ENCODE measurements at places on chromosomes 1 and 21.
A peak's percentile ranks its signal among the peaks of the same experiment; 100 is the strongest.

DNA sequence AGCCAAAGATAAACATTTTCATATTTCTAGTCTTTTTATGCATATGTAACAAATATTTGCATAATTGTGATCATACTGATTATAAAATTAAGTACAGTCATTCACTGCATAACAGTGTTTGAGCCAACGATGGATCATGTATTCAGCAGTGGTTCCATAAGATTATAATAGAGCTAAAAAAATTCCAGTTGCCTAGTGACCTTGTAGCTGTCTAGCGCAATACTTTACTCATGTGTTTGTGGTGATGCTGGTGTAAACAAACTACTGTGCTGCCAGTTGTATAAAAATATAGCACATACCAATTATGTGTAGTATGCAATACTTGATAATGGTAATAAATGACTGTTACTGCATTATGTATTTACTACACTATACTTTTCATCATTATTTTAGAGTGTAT is 2.1 kb upstream of the S100A10 start:
- no peaks in the 10 kb centered on the region for H3K27me3 ChIP-seq
- no peak overlapping the region for H3K27ac ChIP-seq
- H3K4me3 ChIP-seq = no peak overlapping the region
- H3K36me3 ChIP-seq = no peaks in the 10 kb centered on the region
- H3K4me1 ChIP-seq = no peaks in the 10 kb centered on the region

DNA sequence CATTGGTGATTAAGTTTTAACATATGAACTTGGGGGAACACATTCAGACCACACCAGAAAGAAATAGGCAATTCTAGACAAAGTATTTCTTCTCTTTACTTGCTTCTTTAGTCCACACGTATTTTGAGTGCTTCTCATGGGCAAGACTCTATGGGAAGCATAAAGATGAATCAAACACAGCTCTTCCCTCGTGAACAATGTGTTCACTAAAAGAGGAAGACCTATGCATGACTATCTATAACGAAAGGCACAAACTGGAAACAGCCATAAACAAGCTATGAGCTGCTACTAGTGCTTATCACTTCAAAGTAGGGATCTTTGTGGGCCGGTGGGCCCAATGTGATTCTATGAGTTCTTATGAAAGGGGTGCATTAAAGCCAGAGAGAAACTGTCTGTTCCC is 53.0 kb upstream of the PRDX6 start:
- H3K4me1 ChIP-seq = peaks cover 3% of the 10 kb centered on the region
- H3K4me3 ChIP-seq = no peak overlapping the region
- no peaks in the 10 kb centered on the region for H3K27me3 ChIP-seq
- H3K27ac ChIP-seq = no peak overlapping the region

GRCh38 chr1:3207217-3207848 is 138.3 kb downstream of the PRDM16 start:
- H3K27ac ChIP-seq = no peak overlapping the region
- peaks cover 96% of the 10 kb centered on the region for H3K27me3 ChIP-seq
- H3K4me1 ChIP-seq = no peaks in the 10 kb centered on the region
- H3K4me3 ChIP-seq = no peak overlapping the region
- no peaks in the 10 kb centered on the region for H3K36me3 ChIP-seq

GRCh38 chr1:7632176-7632575 is 138.9 kb upstream of the VAMP3 start:
- no peaks in the 10 kb centered on the region for H3K36me3 ChIP-seq
- peaks cover 98% of the 10 kb centered on the region for H3K27me3 ChIP-seq
- no peak overlapping the region for H3K27ac ChIP-seq
- no peaks in the 10 kb centered on the region for H3K4me1 ChIP-seq

DNA sequence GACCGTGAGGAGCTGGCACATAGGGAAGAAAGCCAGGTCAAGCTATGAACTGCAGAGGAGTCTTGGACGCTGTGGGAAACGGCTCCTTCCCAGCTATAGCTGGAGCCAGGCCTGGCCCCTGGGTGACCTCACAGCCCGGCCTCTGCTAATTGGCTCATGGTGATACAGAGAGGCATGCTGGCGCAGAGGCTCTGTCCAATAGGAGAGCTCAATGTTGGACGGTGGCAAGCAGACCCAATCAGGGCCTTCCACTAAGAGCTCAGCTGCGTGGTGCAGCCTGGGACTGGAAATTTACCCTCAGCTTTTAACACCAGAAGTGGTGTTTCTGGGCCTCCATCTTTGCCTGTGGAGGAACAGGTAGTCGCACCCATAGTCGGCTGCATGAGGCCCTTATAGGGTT is 64.4 kb upstream of the GRHL3 start:
- H3K27ac ChIP-seq = no peak overlapping the region
- no peak overlapping the region for H3K4me3 ChIP-seq
- DNase-seq = no peak
- no peaks in the 10 kb centered on the region for H3K36me3 ChIP-seq

GRCh38 chr1:18852501-18852900 is 7.0 kb downstream of the TAS1R2 start:
- H3K4me1 ChIP-seq = no peaks in the 10 kb centered on the region
- no peak overlapping the region for H3K4me3 ChIP-seq
- no peak overlapping the region for H3K27ac ChIP-seq

DNA sequence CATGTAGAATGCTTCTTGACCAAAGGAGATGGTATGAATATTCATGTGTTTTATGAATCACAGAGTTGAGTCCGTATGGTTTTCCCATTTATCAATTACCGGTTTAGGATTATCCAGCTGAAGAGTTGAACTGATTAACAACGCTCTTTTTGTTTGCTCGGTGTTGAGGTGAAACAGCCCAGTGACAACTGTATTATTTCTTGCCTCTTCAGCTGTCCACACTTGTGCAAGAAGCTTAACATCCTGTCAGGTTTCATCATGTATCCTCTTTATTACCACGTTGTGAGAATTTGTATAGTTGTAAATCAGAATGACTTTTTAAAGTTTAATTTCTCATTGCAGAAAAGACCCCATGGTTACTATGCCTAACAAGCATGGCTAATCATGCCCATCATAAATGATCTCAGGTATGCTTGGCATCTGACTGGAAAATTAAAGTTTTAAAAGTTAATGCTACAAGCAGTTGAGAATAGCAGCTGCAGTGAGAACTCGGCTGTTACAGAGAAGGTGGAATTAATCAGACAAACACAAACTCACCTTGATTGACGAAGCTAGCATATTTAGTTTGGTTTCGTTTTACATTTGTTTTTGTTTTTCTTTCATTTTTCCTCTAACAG is 563.2 kb upstream of the ADGRL2 start:
- H3K27me3 ChIP-seq = no peaks in the 10 kb centered on the region
- H3K4me3 ChIP-seq = peak overlapping the region; percentile 62
- H3K27ac ChIP-seq = peak overlapping the region; percentile 63

GRCh38 chr1:38474738-38475623 is 384.6 kb downstream of the RRAGC start:
- H3K27ac ChIP-seq = peak overlapping the region; percentile 98
- H3K4me1 ChIP-seq = peaks cover 12% of the 10 kb centered on the region
- peak; percentile 93 for DNase-seq
- peak overlapping the region; percentile 64 for H3K4me3 ChIP-seq
- H3K36me3 ChIP-seq = no peaks in the 10 kb centered on the region
- no peaks in the 10 kb centered on the region for H3K27me3 ChIP-seq

DNA sequence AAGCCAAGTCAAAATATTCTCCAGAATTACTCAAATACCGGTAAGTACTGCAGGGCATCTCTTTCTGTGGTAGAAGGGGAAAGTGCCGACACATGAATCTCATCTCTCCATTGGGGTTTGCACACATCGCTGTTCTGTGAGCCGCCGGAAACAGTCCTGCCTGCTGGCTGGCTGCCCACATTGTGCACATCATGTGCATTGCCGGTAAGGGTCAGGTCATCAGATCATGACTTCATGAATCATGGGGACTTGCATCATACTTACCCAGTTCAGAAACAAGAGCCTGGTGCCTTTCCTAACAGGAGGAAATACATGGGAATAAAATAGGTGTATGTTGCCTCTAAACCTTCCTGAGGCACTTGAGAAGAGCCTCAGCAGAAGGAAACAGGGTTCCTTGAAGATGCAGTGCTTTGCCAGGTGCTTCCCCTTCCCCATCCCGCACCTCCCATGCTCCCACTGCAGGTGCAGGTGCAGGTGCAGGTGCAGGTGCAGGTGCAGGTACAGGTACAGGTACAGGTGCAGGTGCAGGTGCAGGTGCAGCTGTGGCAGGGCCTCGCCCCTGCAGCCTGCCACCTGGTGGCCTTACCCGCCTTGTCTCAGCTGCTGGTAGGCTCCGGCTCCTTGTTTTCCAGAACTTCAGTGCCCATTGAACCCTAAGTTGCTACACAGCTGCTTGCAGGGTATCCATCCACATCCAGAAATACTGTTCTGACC is 26.5 kb downstream of the GPR137B start:
- peaks cover 14% of the 10 kb centered on the region for H3K4me1 ChIP-seq
- H3K4me3 ChIP-seq = no peak overlapping the region
- peak overlapping the region; percentile 36 for H3K27ac ChIP-seq
- H3K36me3 ChIP-seq = no peaks in the 10 kb centered on the region
- peak; percentile 78 for DNase-seq

DNA sequence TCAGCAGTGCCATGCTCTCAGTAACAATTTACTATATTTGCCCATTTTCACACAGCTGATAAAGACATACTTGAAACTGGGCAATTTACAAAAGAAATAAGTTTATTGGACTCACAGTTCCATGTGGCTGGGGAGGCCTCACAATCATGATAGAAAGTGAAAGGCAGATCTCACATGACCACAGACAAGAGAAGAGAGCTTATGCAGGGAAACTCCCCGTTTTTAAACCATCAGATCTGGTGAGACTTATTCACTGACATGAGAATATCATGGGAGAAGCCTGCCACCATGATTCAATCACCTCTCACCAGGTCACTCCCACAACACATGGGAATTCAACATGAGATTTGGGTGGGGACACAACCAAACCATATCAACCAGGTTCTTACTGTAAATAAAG is 112.1 kb upstream of the C1orf87 start:
- DNase-seq = no peak
- no peaks in the 10 kb centered on the region for H3K4me1 ChIP-seq

DNA sequence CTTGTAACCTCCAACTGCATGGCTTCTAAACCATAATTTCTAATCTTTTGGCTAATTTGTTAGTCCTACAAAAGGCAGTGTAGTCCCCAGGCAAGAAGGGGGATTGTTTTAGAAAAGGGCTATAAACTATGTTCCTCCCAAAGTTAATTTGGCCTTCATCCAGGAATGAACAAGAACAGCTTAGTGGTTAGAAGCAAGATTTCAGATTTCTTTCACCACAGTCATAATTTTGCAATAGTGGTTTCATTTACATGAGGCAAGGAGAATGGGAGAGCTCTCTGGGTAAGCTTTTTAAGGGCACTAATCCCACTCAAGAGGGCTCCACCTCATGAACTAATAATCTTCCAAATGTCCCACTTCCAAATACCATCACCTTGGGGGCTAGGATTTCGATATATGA is 1353.9 kb downstream of the NCAM2 start:
- H3K4me1 ChIP-seq = no peaks in the 10 kb centered on the region
- H3K27ac ChIP-seq = no peak overlapping the region
- no peak overlapping the region for H3K4me3 ChIP-seq
- H3K27me3 ChIP-seq = no peaks in the 10 kb centered on the region
- no peaks in the 10 kb centered on the region for H3K36me3 ChIP-seq

Data from MM.1S (cell line).